ENCODE measurements at places on chromosomes 11 and 22.

GRCh38 chr22:17121233-17122195, at the start of gene TMEM121B:
Gene TMEM121B (minus strand): TSS chr22:17121360. CDS start chr22:17121127, 233 bp downstream.
- DNase-seq = no peak

DNA sequence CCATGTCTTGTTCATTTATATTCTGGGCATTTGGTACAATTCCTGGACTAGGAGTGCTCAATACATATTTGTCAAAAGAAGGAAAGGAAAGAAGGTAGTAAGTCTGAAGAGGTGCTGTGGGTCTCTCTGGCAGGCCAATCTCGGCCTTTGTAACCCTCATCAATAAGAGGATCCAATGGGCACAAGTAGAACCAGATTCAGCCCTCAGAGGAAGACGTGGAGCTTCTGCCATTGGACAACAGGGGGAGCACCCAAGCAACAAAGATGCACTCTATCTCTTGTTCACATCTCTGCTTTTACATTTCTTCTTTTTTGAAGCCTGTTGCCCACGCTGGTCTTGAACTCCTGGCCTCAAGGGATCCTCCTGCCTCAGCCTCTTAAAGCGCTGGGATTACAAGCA, 2.2 kb upstream of the VPS11 start:
- peak; percentile 36 for DNase-seq

- no peak for DNase-seq
These were observed 43.3 kb downstream of the PDGFD start for GRCh38 chr11:104120493-104121137.

- no peak for DNase-seq
These were observed 7.9 kb downstream of the RELT start for GRCh38 chr11:73384125-73384441.

- no peak for DNase-seq
These were observed 77.4 kb downstream of the MN1 start for GRCh38 chr22:27724157-27724556.

- no peak for DNase-seq
These were observed 2.8 kb downstream of the ZNHIT2 start for GRCh38 chr11:65114538-65115171.

DNA sequence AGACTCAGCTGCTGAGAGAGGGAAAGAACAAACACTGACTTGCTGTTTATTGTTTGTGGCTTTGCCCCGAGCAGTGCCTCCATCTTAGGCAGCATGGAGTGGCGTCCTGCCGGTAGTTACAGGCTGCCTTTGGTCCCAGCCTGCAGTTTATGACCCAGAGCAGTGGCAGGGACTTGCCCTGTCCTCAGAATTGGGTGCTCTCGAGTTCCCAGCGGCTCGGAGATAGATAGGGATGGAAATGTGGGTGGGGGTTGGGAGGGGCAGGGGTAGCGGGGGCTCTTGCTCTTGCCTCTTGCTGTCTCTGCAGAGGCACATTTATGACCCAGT, 3.1 kb downstream of the ALX4 start:
- DNase-seq = no peak

- no peak for DNase-seq
These were observed 13.7 kb downstream of the TAGLN start for GRCh38 chr11:117212697-117213355.

DNA sequence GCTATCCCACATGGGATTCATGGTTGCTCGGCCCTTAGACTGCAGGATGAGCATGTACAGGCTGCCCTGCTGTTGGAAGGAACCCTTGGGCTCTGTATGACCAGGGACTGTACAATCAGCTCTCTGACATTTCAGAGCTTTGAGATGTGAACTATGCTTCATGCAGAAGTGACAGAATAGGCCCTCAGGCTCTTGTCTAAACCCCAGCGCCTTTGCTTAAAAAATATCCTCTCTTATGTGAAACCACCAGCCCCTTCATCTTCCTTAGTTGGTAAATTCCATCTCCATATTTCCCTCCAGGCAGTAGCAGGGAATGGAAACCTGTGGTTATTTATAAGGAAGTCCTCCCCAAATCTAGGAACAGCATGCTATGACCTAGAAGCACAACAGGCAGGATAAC, 78.9 kb upstream of the PLET1 start:
- DNase-seq = no peak

- no peak for DNase-seq
These were observed 503.7 kb downstream of the NTM start for GRCh38 chr11:131874070-131874469.
